ENCODE measurements at places on chromosomes 5 and 9.

- no peak for DNase-seq
Observed at GRCh38 chr5:138955671-138956295, 80.6 kb upstream of the LRRTM2 start.

GRCh38 chr5:9398227-9398626 lies 147.6 kb downstream of the SEMA5A start:
- no peak for DNase-seq

- peak; percentile 79 for DNase-seq
Observed at GRCh38 chr9:133703591-133704399, 34.4 kb downstream of the SARDH start.

GRCh38 chr5:58503390-58504046 lies 12.3 kb downstream of the GAPT start:
- no peak for DNase-seq

DNA sequence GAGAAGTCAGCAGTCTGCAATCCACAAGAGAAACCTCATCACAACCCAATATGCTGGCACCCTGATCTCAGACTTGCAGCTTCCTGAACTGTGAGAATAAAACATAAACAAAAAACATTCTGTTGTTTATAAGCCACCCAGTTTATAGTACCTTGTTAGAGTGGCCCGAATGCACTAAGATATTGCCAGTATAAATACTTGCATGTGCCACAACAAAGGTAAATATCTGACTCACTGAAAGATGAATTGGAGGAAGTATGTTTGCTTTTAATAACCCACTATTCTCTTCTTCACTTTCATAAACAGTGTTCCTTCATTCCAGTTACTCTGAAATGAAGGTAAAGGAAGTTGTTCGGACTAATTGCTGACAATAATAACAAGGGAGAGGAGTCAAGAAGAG lies 1163.4 kb upstream of the CDH6 start:
- DNase-seq: no peak

DNA sequence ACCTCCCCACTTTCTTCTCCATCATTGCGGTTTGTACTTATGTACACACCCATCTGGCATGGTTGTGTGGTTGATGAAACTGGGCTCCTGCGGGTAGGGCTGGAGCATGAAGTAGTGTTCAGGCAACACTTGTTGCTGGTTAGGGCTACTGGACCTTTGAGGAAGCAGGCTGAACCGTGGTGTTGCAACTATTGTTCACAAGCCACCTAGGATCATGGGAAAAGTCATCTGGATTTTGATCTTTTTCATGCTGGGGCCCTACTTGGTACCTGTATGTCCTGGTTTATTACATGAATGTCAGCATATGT lies 40.1 kb upstream of the TIFAB start:
- no peak for DNase-seq

DNA sequence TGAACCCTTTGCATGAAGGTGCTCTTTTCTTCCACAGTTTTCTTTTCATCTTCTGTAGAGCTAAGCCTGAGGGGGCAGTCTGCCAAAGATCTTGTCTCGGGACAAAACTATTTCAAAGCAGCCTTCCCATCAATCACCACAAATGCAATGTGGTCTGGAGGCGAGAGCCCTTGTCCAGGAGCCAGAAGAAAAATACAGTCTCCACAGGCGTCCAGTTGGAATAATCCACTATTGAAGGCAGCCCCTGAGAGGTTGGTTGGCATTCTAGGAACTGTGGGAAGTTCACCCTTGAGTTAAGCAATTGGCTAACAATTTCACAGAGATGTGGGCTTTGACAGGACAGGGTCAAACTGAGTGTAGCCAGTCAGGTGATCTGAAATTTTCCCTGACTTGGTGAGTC lies 72.0 kb downstream of the SEMA6A start:
- no peak for DNase-seq

DNA sequence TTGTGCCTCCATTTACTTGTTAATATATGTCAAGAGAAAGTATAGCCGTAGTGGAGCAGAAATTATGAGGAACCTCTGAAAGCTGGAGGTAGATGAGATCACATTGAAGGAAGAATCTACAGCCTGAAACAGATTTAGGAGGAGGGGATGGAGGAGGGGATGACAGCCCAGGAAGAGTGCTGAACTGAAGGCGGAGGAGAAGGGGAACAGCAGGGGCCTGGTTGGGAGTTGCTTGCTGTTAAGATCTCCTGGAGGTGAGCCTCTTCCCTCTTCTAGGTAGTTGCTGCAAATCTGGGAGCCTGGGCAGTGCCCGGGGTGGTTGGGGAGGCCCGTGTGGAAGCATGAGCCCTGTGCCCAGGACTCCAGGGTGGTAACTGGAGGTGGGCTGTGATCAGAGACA lies 111.8 kb upstream of the SEMA6A start:
- DNase-seq: no peak

- no peak for DNase-seq
Observed at GRCh38 chr9:101702257-101702656, 36.2 kb downstream of the GRIN3A start.

DNA sequence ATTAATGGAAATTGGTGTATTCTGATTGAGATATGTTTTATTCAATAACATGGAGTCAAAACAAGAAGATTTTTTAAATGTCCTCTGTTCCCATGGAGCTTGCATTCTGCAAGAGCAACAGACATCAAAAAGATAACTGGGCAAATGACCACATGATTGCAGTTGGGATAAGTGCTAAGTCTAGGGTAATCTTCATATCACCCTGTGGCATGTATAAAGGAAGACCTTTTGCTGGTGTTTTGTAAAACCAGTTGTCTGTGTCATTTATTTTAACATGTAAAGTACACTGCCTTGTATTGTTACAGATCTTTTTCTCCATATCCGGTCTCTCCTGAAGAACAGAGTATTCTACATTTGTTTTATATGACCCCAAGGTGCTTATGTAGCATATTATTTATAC lies 44.0 kb downstream of the PTCD2 start:
- DNase-seq: no peak

GRCh38 chr5:136249678-136250266 lies 56.8 kb upstream of the SMIM32 start:
- no peak for DNase-seq

DNA sequence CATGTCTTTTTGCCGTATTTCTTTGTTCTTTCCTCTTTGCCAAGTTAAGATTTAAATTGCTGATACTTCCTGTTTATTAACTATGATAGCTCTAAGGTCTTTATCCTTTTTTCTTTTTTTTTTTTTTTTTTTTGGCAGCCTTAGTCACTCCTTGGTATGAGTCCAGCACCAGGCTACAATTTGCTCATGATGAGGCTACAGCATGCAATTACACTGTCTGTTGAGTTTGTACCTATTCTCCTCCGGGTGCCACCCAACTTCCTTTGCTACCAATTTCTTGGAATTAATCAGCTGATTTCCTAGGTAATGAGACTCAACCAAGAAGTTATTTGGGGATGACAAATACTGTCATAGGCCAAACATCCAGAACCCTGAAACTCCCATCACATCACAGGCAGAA lies 25.5 kb downstream of the ACTL7B start:
- no peak for DNase-seq

DNA sequence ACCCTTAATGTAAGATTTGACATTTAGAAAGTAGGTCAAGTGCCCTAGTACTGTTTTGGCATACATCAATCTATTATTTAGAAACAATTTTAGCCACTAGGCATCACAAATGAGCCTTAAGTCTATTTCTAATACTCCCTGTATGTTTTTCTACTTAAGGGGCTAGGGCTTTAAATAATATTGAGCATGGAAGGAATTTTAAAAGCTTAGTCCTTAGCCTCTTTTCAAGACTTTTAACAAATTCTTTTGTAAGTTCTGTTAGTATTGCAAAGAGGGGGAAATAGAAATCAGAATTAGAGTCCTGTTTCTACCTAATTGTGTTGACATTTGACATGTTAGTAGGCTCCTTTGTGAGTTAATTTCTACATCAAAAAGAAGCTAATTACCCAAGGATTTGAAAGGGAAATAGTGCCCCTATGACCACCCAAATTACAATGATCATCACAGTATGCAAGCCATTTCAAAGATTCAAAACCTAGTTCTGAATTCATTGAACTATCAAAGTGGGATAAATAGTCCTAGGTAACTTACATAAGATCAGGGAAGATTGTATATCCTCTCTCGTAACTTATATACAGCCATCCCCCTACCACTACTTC lies 647.8 kb upstream of the ACO1 start:
- no peak for DNase-seq

- DNase-seq: no peak
Observed at GRCh38 chr5:104295991-104296390, 733.4 kb upstream of the NUDT12 start.

- no peak for DNase-seq
Observed at GRCh38 chr9:81565609-81566008, 123.7 kb downstream of the TLE1 start.

DNA sequence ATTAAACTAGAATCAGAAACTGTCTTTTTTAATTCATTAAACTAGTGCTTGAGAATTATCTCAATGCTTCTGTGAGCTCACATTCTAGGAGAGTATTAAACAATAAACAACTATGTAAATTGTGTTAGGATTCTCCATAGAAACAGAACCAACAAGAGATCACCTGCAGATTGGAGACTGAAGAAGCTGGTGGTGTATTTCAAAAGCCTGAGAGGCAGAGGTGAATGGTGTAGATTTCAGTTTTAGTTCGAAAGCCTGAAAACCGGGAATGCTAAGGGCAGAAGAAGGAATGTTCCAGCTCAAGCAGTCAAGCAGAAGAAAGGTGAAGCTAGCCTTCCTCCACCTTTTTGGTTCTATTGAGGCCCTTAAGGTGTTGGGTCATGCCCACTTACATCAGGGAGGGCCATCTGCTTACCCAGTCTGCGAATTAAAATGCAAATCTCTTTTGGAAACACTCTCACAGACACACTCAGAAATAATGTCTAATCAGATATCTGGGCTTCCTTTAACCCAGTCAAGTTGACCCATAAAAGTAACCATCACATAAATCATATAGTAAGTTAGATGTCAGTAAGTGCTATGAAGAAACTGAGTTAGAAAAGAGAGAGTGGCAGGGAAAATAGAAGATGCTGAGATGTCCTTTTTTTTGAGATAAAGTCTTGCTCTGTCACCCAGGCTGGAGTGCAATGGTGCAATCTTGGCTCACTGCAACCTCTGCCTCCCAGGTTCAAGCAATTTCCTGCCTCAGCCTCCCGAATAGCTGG lies 291.5 kb downstream of the ARRDC3 start:
- DNase-seq: no peak

DNA sequence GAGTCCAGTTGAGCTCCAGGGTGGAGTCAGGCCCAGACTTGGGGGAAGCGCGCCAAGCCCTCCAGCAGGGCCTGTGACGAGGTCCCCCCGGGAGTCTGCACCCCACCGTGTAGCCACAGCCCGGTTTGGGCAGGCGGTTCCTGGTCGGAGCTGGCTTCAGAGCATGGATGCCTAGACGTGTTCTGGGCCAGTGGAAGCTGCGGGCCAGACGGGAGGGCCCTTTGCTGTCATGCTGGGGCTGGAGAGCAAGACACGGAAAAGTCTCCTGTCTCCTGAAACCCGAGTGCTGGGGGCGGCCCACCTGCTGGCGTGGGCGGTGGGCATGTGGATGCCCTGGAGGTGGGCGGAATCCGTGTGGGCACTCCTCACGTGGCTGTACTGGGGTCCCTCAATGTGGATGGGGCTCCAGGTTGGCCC lies 1.9 kb downstream of the GPSM1 start:
- DNase-seq: no peak

GRCh38 chr5:140112685-140113179 lies 1.2 kb upstream of the PURA start:
- DNase-seq: no peak

GRCh38 chr5:102762562-102763227 lies 7.6 kb downstream of the PAM start:
- DNase-seq: no peak

DNA sequence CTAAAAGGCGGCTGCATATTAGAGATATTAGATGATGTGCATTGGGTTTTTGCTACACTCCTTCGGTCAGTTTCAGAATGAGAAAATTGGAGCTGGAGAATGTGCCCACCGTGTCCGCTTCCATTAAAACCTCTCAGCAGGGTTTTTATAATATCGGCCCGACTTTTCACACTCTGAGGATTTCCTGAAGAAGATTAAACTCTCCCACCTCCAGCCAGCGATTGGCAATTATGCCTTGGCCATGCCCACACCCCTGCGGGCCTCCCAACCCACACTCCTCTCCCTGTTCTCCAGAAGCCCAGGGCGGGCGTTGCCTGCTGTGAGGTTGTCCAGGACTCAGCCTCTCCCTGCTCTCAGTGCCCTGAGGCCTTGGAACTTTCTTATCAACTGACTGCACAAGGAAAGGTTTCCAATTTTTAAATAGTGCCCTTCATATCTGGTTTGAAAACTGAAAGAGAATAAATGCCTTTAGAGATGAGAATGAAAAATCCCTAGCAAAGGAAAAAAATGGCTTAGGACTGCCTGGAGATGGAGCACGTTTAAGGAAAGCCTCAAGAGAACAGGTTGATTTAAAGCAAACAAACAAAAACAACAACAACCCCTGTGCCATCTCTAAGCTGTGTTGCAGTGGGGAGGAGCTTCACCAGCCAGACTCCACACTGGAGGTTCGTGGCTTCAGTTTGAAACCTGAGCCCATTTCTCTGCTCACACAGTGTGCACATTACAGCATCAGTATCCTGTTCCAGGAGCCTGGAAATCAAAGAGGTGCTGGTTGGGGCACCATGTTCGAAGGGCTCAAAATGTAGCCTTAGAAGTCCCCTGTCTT lies 292.9 kb downstream of the NSG2 start:
- no peak for DNase-seq

GRCh38 chr9:12973710-12974109 lies 198.9 kb downstream of the LURAP1L start:
- no peak for DNase-seq

- no peak for DNase-seq
Observed at GRCh38 chr5:91864962-91865361, 481.8 kb upstream of the ARRDC3 start.

DNA sequence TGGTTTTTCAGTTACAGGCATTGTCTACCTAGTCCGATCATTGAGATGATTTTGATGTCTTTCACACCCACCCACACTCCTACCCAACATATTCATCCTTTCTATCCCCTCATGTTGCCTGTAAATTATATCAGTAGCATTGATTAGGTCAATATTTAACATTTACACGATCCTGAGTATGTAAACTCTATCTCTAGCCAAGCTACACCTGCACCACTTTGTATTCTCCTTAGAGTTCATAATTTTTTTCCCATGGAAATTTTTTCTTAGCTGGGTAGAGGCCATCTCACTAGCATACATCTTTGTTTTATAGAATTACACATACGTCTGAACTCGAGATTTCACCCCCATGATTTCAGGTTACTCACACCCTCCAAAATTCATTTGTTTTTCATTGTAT lies 30.6 kb downstream of the GCNT4 start:
- DNase-seq: no peak

DNA sequence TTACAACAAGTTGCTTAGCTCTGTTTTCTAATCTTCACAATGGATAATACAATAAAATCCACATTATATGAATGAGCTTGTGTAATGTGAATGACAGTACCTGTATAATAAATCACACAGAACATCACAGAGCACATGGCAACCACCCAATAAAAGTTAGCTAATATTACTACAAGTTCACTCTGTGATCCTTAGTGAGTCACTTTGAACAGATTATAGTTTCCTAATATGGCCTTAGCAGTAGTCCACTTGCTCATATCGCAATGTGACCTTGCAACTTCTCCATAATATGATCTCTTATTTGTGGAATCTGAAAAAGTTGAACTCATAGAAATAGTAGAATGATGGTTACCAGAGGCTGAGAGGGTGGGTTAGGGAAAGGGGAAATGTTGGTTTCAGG lies 361.3 kb downstream of the PTPRD start:
- DNase-seq: no peak
